Nucleus accumbens (tissue), 56 donors: ENCODE measurements at places on chromosomes 12 and 14.

DNA sequence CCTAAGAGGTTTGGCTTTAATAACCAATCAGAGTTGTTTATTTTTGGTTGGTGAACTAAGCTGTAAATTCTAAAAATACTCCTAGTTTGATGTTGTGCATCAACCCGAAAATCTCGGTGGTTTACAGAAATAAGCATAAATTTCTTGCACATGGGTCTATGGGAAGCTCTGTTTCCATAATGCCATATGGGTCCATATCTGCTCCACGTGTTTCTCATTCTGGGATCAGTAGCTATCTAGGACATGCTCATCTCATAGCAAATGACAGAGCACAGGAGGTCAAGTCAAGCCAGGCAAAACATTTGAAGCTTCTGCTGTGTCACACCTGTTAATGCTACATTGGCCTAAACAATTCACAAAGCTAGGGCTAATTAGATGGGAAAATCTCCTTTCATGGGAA lies 23.1 kb downstream of the NUP37 start:
- no peak for DNase-seq

DNA sequence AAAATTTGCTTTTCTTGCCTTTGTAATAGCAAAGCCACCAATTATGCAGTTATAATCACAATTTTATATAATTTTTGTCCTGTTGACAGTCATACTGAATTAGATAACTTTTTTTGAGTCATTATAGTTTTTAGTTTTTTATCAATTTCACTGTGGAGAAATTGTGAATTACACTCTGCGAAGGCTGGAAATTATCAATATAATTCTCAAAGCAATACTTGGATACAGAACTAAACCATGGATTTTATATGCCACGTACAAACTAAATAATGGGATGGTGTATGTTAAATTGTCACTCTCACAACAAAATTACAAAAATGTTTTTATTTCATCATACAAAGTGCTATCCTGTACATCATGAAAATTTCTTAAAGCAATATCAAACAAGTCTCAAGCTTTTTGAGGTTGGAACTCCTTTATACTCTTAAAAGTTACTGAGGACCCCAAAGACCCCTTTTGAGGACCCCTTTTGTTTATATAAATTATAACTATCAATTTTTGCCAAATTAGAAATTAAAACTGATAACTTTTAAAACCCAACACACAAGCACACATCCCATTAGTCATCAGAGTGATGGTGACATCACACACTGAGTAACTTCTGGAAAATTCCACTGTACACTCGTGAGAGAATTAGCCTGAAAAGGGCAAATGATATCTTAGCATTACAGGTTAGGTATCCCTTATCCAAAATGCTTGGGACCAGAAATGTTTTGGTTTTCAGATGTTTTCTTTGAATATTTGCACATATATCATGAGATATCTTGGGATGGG lies 19.8 kb upstream of the AQP2 start:
- DNase-seq, result no peak

GRCh38 chr12:6570264-6570887 lies 2.3 kb upstream of the NOP2 start:
- DNase-seq, result no peak

DNA sequence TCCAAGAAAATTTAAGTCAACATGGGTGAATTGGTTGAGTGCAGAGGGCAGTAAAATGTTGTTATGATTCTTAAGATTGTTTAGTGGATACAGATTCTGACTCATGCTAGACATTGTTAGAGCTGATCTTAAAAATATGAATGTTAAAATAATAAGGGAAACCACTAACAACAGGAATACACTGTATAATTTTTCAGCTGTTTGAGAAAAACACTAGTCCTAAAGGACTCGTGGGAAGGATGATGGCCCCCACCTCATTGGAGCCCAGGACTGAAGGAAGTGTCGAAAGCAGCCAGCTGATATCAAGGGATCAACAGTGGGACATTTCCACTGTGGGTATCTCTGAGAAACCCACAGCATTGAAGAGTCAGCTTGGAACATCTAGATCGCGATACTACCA lies 82.9 kb upstream of the SCAF11 start:
- DNase-seq, result no peak
